Trophoblast cell (in vitro differentiated cells and primary cell): ENCODE measurements at places on chromosomes 12 and 14.

- peaks cover 9% of the 10 kb centered on the region for H3K4me1 ChIP-seq
- H3K4me3 ChIP-seq = no peak overlapping the region
- DNase-seq = no peak
- no peaks in the 10 kb centered on the region for H3K27me3 ChIP-seq
- no peaks in the 10 kb centered on the region for H3K36me3 ChIP-seq
- H3K27ac ChIP-seq = no peak overlapping the region
These were observed 94.0 kb downstream of the TSPAN9 start for GRCh38 chr12:3171195-3171591.

DNA sequence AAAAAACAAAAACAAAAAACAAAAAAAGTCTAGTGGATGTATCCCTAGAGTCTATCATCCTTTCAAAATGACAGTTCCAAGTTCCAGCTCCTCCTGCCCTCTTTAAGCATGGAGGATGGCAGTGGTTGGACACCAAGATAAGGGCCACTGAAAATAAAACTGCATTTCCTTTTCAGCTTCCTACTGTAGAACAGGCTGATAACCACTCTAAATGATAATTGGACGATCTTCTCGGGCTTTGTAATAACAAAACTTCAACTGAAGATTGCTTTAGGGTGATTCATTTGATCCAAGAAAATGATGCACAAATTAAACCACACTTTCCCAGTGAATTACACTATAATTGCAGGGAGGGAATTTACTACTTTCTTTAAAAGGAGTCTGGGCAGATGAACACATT is 42.2 kb upstream of the CRACR2A start:
- DNase-seq = no peak
- H3K27ac ChIP-seq = no peak overlapping the region
- no peaks in the 10 kb centered on the region for H3K4me1 ChIP-seq
- H3K36me3 ChIP-seq = no peaks in the 10 kb centered on the region
- no peak overlapping the region for H3K4me3 ChIP-seq

DNA sequence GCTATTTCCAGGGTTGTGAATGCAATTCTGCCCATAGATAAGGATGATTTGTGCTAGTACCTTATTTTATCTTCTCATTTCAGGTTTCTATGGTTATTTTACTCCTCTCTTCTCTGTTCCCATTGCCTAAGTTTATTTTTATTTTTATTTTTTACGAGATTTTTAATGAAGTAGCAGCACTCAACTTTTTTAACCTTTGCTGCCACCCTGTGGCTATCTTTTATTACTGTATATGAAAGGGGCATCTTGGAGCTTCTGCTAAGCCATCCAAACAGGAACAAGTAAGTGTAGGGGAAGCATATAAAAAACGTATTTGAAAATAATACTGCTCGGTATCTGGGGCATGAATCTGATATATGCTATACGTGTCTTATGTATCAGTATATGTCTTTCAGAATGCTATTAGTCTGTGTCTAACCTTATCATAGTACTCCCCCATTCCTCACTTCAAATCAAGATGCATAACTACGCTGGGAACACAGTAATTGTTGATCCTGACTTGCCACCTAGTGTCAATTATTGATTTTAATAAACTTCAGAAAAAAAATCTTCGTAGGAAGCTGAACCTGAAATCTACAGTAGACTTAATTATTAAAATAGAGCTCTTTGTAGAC is 60.3 kb downstream of the KLRG1 start:
- no peak overlapping the region for H3K4me3 ChIP-seq
- H3K27me3 ChIP-seq = no peaks in the 10 kb centered on the region
- no peaks in the 10 kb centered on the region for H3K36me3 ChIP-seq
- no peak overlapping the region for H3K27ac ChIP-seq

DNA sequence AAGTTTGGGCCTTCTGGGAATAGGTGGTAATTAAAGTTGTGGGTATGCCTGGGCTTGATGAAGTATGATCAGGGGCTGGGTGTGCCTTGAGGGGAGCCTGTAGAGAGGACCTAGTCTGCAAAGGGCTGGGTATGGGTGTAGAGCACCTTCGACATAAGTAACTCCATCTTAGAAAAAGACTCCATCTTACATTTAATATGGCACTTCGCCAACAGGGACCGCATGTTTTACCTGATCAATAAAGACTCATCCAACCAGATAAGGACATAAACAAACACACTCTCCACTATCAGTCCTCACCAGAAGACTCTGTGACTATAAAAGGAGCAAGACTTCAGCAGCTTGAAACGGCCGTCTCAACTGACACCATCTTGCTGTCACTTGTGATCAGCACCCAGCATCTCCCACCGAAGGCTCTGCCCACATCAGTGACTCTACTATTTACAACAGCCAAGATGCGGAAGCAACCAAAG is 23.5 kb upstream of the GPR68 start:
- no peaks in the 10 kb centered on the region for H3K27me3 ChIP-seq
- no peak overlapping the region for H3K4me3 ChIP-seq
- DNase-seq = no peak
- H3K36me3 ChIP-seq = peaks cover 3% of the 10 kb centered on the region

- no peak overlapping the region for H3K4me3 ChIP-seq
- no peaks in the 10 kb centered on the region for H3K36me3 ChIP-seq
- DNase-seq = no peak
- no peaks in the 10 kb centered on the region for H3K27me3 ChIP-seq
These were observed 464.6 kb downstream of the PCNX1 start for GRCh38 chr14:71371711-71372396.

DNA sequence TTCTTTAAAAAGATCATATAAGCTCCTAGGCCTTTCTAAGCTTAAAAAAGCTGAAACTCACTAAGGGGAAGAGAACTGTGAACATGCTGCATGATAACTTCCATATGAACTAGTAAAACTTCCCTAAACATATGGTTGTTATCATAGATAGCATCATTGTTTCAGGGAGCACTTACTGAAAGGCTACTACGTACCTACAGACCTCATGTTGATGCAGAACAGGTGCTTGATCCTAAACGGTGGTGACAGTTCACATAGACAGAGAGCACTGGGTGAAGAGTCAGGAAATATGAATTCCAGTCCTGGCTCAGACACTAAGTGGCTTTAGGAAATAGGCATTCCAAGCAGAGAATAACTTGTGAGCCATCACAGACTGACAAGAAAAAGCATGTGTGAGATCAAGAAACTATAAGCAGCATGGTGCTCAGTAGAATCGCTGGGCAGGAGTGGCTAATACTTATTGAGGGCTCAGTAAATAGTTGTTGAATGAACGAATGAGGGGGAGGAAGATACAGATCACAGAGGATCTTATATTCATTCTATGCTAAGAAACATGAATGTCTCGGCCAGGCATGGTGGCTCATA is 78.4 kb upstream of the NUDT4 start:
- no peak overlapping the region for H3K4me3 ChIP-seq
- H3K27me3 ChIP-seq = no peaks in the 10 kb centered on the region
- peak overlapping the region; percentile 22 for H3K27ac ChIP-seq
- peaks cover 4% of the 10 kb centered on the region for H3K4me1 ChIP-seq

DNA sequence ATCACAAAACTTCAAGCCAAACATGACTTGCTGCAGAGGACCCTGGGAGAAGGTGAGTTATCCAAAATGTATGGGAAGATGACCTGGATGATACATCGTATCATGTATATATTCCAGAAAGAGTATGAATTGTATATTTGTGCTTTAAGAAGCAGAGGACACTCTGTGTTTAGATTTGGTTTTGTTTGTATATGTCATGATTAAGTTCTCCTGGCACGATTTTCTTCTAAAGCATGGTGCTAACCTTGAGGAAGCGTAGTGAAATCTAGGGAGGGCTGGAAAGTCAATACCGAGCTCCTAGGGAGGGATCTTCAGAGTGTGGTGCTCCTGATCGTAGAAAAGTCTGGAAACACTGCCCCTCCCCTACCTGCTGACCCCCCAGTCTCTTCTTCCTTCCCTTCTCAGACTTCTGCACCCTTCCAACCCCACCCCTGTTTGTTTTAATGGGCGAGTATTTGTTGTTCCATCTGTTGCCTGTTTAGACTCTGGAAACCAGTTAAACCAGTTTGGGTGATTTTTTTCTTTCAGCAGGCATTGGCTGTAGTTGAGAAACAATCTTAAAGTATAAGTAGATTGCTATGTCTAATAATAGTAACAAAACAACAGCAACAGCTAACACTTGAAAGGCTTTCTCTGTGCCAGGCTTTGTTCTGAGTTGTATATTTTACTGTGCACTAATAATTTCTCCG is 141.6 kb downstream of the KICS2 start:
- no peaks in the 10 kb centered on the region for H3K36me3 ChIP-seq
- no peak overlapping the region for H3K27ac ChIP-seq
- no peaks in the 10 kb centered on the region for H3K27me3 ChIP-seq
- H3K4me1 ChIP-seq = no peaks in the 10 kb centered on the region

DNA sequence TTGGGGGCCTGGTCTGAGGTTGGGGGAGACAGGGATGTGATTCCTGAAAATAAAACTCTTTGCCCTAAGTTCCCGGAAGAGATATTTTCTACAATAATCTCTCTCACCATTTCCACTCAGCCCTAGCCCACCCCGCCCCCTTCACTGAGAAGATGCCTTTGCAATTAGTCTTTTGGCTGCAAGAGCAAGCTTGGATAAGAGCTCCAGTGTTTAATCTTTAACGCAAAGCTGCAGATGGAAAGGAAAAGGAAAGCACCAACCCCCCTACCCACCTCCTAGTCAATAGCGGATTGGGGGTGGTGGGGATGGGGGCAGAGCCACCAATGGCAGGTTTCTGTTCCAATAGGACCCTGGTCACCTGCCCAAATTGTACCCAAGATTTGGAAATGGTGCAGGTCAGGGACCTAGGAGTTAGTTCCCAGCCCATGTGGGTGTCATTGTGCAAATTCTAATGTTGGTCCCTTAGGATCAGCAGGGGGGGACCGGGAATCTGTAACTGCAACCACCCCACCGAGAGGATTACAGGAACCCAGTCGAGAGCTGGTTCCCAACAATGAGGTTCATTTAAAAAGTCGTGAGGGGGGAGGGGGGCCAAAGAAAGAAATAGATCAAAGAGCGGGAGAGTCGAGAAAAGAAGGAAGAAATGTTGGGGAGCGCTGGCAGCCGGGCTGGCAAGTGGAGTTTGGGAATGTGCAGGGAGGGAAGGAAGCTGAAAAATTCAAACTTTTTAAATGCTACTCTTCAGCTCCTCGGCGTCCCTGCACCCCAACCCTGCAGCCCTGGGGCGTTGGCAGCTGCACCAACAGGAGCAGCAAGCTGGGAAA is 1.6 kb downstream of the ZFP36L1 start:
- peak overlapping the region; percentile 91 for H3K4me3 ChIP-seq
- peaks cover 36% of the 10 kb centered on the region for H3K36me3 ChIP-seq
- no peaks in the 10 kb centered on the region for H3K27me3 ChIP-seq

DNA sequence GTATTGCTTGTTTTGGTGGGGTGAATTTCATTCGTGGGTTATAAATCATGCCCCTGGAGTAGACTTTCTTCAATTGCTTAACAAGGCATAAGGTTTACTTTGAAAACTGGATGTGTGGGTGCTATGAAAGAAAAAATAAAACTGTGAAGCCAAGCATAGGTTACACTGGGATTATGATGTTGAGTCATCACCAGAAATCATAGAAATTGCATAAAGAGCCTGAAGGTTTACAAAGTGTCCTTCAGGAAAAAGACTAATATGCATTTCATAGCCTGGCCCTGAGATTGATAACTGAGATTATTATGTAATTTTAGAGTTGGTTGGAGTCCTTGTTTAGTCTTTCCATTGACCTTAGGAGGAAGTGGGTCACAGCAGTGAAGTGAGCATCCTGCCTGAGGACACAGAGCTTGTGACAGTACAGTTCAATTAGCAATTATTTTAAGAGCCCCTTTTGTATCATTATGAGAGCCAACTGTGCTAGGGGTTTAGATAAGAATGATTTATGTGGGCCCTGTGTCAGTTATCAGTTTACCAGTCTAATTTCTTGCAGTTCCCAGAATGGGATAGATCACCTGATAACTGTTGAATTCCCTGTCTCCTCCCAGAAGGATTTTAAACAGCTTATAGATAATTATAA is 13.6 kb downstream of the LRRK2 start:
- H3K4me3 ChIP-seq = no peak overlapping the region
- H3K4me1 ChIP-seq = no peaks in the 10 kb centered on the region
- H3K27ac ChIP-seq = no peak overlapping the region
- no peaks in the 10 kb centered on the region for H3K36me3 ChIP-seq

DNA sequence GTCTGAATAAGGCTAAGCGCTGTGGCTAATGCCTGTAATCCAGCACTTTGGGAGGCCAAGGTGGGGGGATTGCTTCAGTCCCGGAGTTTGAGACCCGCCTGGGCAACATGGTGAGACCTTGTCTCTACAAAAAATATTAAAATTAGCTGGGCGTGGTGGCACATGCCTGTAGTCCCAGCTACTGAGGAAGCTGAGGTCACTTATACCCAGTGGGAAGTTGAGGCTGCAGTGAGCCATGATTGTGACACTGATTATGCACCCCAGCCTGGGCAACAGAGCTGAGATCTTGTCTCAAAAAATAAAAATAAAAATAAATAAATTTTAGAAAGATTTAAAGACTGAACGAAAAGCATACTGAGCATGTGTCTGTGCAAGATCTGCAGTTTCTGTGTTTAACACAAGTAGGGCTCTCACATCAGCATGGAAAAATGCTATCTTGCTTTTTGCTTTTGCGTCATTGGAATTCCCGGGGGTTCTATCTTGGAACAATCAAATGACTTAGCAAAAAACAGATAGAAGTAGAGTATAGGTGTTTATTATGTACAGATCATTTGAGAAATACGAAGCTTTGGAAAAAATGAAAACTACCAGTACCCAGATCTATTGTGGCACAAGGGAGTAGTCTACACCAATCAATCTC is 161.9 kb downstream of the CAPZA3 start:
- H3K4me3 ChIP-seq = no peak overlapping the region
- peaks cover 2% of the 10 kb centered on the region for H3K4me1 ChIP-seq
- H3K27me3 ChIP-seq = no peaks in the 10 kb centered on the region
- peak; percentile 42 for DNase-seq

- no peaks in the 10 kb centered on the region for H3K4me1 ChIP-seq
- H3K27me3 ChIP-seq = no peaks in the 10 kb centered on the region
- DNase-seq = no peak
- H3K36me3 ChIP-seq = no peaks in the 10 kb centered on the region
- no peak overlapping the region for H3K4me3 ChIP-seq
These were observed 16.7 kb downstream of the NEUROD4 start for GRCh38 chr12:55036326-55037115.

GRCh38 chr12:59780605-59781135 is 184.8 kb downstream of the SLC16A7 start:
- H3K4me3 ChIP-seq = no peak overlapping the region
- no peaks in the 10 kb centered on the region for H3K4me1 ChIP-seq
- no peaks in the 10 kb centered on the region for H3K36me3 ChIP-seq
- H3K27me3 ChIP-seq = no peaks in the 10 kb centered on the region

- H3K36me3 ChIP-seq = no peaks in the 10 kb centered on the region
- peaks cover 13% of the 10 kb centered on the region for H3K4me1 ChIP-seq
- no peaks in the 10 kb centered on the region for H3K27me3 ChIP-seq
- H3K27ac ChIP-seq = peak overlapping the region; percentile 15
These were observed 191.4 kb downstream of the TTC7B start for GRCh38 chr14:90624732-90625400.

- no peak overlapping the region for H3K4me3 ChIP-seq
- no peak overlapping the region for H3K27ac ChIP-seq
- H3K4me1 ChIP-seq = no peaks in the 10 kb centered on the region
- DNase-seq = no peak
- H3K36me3 ChIP-seq = no peaks in the 10 kb centered on the region
These were observed 34.8 kb downstream of the DLK1 start for GRCh38 chr14:100761481-100761880.

- no peaks in the 10 kb centered on the region for H3K4me1 ChIP-seq
- no peaks in the 10 kb centered on the region for H3K36me3 ChIP-seq
- H3K4me3 ChIP-seq = no peak overlapping the region
- H3K27me3 ChIP-seq = no peaks in the 10 kb centered on the region
These were observed 305.5 kb downstream of the AEBP2 start for GRCh38 chr12:19744705-19745218.
